Hippocampal formation (tissue), 2 donors: ENCODE measurements at places on chromosomes 6 and 20.
A peak's percentile ranks its signal among the peaks of the same experiment; 100 is the strongest.

DNA sequence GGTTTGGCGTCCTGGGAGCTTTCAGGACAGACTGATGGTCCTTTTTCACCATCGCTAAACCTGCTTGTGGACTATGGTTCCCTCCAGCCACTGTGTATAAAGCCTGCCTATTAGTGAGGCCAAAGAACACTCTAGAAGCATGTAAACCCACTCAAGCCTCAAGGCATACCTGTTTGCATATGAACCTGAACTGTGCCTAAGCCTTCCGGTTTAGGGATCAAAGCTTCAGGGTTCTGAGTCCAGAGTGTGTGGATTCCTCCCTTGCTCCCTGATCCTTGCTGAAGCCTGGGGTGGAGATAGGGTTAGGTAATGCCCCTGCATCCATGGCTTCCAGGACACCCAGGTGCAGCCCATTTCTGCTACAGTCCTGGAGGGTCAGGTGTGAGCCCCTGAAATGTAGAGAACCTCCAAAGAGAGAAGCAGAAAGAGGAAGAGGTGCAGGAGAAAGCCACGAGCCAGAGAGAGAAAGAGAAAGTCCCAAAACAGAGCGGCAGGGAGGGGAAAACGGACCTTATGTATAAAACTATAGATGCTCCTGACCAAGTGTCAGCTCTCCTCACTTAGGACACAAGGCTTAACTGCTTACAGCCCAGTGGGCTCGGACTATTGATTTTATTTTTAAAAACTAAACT, 93.3 kb downstream of the SCML4 start:
- DNase-seq: no peak

- no peak for DNase-seq
These were observed 106.6 kb downstream of the NOL4L start for GRCh38 chr20:32478576-32478975.

GRCh38 chr6:2718334-2719092, 32.2 kb downstream of the MYLK4 start:
- DNase-seq: no peak

DNA sequence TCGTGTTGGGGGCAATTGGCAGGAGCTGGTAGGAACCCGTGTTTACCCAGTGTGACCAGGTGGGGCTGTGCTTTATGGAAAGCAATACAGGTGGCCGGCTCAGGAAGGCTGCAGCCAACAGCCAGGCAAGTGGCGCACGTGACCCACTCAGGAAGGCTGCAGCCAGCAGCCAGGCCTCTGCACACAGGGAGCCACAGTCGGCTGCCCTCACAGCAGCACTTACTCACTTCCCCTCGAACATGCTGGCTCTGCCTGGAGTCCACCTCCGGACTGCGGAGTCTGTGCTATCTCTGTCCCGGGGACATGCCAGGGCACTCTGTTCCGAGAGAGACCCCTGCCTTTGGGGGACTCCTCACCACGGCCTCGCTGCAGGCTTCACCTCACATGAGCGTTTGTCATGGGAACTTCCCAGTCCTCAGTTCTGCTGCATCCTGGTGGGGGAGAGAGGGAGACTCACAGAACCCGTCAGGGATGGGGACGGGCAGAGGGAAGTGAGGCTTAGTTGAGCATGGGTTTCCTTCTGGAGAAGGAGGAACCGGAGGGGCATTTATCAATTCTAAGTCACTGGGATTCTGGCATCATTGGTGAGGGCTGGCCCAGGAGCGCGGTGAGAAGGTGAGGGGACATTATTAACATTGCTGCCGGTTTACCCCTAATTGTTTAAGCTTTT, 76.8 kb downstream of the TTLL2 start:
- no peak for DNase-seq

- DNase-seq: no peak
These were observed 60.5 kb downstream of the ZMYND8 start for GRCh38 chr20:47295921-47296426.

GRCh38 chr20:982754-983153, 19.4 kb downstream of the RSPO4 start:
- DNase-seq: no peak

- no peak for DNase-seq
These were observed 280.4 kb downstream of the UBE3D start for GRCh38 chr6:82785206-82785605.

DNA sequence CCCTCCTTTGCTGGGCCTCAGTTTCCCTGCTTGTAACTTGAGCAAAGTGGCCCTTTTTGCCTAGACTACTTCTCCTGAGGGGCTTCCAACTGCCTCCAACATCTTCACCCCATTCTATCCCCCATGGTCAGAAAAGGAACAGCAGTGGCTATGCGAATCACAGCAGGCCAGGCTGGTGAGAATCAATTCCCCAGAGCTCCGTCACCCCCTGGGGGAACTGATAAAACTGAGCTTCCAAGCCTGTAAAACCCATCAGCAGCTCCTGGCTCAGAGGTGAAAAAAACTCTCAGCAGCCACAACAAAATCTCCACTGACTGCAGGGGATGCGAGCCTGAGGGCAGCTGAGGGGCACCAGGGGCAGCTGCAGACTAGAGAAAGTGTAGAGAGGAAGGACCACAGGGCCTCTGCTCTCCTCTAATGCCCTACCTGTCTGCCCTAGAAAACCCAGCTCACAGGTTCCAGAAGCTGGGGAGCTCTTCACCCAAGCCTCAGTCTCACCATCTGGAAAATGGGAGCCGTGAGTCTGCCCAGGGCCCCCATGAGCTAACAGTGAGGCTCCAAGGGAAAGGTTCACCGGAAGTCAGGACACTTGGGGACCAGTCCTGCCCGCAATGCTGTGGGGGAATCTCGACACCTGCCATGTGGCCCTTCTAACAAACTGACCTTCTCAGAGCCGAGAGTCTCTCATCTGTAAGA, 120.6 kb downstream of the GRM4 start:
- DNase-seq: no peak

DNA sequence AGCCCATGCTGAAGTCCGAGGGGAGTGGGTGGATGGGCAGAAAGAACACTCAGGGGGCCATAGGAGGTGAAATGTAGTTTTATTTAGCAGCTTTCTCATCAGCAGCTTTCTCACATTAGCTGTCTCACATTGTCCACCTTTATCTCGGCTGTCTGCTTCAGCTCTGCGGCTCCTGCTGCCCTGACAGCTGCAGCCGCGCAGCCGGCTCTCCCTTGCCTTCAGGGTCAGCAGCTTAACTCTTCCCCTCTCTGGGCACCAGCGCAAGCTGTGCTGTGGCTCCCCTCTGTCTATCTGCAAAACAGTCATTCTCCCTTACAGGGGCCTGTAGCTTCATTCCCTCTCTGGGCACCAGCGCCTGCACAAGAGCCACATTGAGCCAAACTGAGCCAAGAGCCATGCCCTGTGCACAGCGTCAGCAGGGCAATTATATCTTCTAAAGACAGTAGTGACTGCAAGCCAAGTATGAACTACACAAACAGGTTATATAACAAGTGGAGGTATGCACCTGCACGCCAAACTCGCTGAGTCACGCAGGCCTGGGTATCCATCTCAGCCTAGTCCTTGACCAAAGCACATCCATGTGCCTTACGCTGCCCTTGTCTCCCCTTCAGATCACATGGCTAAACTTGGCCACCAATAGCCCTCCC, 198.8 kb downstream of the EYA2 start:
- DNase-seq: no peak

DNA sequence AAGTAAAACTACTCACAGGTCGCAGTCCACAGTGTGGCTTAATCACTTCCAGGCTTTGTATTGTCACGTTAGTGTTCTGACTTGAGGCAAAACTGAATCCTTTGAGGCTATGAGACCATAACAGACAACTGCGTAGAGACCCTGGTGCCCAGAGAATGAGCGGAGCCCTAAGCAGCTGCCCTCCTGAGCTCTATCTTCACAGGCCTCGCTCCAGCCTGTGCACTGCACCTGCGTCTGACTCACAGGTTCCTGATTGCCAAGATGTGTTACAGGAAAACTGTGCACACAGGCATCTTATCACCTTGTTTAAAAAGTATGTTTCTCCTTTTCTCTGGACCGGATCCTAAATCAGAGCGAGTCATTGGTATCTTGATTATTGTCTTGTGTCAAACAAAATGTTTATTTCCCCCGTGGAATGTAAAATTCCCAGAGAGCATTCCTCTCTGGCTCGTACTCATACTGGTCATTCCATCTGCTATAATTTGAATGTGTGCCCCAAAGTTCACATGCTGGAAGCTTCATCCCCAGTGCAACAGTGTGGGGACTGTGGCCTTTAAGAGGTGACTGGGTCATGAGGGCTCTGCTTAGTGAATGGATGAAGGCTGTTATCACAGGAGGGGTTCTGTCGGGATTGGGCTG, 25.7 kb downstream of the PRR18 start:
- no peak for DNase-seq

GRCh38 chr6:854406-855118, 161.6 kb upstream of the EXOC2 start:
- no peak for DNase-seq

- no peak for DNase-seq
These were observed 318.2 kb downstream of the ZFAND3 start for GRCh38 chr6:38137608-38138265.

- no peak for DNase-seq
These were observed 127.7 kb downstream of the BFSP1 start for GRCh38 chr20:17403461-17403860.

GRCh38 chr6:81511423-81511822, 241.1 kb downstream of the TENT5A start:
- DNase-seq: no peak

DNA sequence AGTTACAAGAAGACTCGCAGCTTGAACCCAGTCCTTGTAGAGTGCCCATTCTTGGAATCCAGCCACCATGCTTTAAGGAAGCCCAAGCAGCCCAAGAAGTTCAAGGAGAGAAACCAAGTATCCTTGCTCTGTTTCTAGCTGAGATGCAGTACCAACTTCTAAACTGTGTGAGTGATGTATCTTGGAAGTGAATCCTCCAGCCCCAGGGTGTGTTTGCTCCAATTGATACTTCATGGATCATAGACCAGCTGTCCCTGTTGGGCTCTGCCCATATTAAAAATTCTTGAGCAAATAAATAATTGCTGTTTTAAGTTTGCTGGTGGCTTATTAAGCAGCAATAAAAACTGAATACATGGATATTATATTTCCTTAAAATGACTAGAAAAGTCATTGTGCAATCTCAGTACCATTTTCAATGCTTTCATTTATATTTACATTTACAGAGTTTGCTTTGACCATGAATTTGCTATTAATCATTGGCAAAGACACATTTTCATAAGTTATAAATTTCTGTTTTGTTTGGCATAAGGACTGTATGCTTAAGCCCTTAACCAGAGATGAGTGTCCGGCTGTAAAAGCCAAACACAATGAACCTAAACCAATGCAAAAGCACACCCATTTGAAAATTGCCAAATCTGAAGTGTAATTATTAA, 9.2 kb downstream of the SPTLC3 start:
- no peak for DNase-seq

DNA sequence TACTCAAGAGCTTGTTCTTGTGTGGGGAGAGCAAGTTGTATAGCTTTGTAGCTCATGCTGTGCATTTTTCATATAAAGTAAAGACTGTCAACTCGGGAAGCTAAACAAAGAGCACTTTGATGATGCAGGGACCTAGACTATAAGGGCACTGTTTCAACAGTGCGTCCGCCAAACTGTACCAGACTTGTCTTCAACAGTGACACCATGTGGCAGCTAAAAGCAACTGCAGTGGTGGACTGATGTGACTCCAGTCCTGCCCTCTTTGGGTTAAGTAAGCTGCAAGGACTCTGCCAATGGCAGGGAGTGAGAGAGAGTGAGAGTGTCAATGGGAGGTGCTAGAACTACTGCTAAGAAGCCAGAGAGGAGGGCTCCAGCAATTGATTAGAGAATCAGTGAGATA, 48.1 kb upstream of the MC3R start:
- DNase-seq: no peak

DNA sequence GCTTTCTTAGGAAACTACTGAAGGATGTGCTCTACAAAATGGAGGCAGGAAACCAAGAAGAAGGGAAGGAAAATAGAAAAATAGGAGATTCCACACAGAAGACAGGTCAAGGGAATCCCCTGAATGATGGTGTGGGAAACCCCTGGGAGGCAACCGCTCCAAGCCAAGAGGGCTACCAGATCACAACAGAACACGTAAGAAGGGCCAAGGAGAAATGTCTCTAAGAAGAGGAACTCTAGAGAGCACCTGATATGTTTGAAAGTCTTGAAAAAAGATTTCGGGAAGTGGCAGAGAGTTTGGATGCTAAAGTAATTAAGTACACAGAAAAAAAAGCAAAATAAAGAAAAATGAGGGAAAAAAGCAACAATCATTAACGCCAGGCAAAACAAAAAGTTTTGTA, 7.1 kb downstream of the KIF13A start:
- DNase-seq: no peak

DNA sequence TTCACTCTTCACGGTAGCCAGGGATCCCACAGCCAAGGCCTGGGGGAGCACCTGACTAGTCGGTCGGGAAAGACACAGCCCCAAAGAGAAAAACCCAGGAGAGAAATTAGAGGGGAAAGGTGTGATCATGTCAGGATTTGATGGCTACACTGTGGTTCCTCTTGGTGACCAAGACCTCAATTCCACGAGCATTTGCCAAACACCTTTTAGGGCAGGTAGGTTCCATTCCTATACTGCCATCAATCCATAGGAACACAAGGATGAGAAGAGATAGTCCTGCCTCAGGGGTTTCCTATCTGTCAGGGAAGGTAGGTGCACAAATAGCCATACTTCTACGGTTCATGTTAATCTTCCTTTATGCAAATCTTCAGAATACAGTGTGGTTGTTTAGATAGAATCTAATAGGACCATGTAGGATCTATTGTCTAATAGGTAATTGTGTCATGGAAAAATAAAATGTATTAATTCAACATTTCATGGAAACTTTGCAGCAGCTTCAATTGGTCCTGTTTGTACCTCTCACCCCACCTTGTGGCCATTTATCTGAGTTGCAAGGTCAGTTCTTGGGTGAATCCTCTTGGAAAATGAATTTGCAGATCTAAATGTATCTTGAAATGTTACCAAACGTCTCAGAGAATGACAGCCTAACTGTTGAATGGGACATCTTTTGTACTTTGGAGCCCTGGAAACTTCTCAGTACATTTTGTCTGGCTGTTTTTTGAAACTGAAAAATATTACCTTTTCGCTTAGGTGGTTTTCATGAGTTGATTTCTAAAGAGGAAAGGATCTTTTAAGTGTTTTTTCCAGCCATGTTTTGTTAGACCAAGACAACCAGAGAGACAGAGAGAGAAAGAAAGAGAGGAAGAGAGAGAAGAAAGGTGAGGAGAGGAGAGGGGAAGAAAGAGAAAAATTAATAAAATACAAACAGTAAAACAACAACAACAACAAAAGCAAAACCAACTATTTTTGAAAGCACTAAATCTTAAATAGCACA, 33.7 kb upstream of the IYD start:
- DNase-seq: peak; percentile 34

- no peak for DNase-seq
These were observed 319.6 kb downstream of the FARS2 start for GRCh38 chr6:5580736-5581581.

GRCh38 chr20:20814685-20815084, 102.2 kb upstream of the RALGAPA2 start:
- DNase-seq: no peak

- no peak for DNase-seq
These were observed 29.2 kb upstream of the SSR1 start for GRCh38 chr6:7341989-7342742.

GRCh38 chr6:157020398-157020797, 243.2 kb downstream of the ARID1B start:
- no peak for DNase-seq
